Transverse colon (tissue), 4 donors: ENCODE measurements at places on chromosomes 11 and 22. TPM values are rescaled to one million over a fixed set of nuclear protein-coding genes. Genes with fewer than 3 reads are reported as not detected.

The F2 gene
- not detected for total RNA-seq

DNA sequence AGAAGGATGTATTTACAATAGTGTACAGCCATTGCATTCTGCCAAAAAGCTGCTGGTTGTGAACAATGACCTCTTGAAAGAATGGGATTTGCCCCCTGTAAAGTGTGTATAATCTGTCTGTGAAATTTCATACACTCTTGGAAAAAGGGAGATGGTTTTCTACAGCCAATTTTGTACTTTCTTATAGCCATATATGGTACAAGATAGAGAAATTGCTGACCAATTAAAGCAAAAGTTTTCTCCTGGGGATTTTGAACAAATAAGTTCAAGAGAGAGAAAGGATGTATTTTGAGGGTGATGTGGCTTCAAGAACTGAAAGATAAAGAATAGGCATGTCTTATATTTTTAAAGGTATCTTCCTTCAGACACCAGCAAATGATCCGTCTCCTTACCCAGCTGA lies 211.0 kb downstream of the NAV2 start:
- no peaks in the 10 kb centered on the region for H3K27me3 ChIP-seq
- H3K27ac ChIP-seq, result no peak overlapping the region
- H3K4me1 ChIP-seq, result no peaks in the 10 kb centered on the region
- no peak overlapping the region for H3K4me3 ChIP-seq

DNA sequence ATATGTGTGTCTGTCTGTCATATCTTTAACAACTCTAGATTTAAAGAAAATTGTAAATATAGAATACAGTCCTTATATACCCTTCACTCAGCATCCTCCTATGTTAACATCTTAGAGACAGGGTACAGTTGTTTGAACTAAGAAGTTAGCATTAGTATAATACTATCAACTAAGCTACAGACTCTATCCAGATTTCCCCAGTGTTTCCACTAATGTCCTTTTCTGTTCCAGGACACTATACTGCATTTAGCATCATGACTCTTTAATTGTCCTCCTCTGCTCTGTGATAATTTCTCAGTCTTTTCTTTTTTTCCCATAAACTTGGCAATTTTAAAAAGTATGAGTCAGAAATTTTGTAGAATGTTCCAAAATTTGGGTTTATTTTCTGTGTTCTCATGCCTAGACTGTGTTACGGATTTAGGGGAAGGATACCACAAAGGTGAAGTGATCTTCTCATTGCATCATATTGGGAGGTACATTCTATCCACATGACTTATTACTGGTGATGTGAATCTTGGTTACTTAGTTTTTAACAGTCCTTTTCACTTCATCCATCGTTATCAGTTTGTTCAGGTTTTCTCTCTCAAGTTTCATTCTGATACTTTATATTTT lies 168.4 kb downstream of the SBF2 start:
- no peak overlapping the region for H3K4me3 ChIP-seq
- no peak overlapping the region for H3K27ac ChIP-seq

The TRIM77 gene
- total RNA-seq, result not detected

DNA sequence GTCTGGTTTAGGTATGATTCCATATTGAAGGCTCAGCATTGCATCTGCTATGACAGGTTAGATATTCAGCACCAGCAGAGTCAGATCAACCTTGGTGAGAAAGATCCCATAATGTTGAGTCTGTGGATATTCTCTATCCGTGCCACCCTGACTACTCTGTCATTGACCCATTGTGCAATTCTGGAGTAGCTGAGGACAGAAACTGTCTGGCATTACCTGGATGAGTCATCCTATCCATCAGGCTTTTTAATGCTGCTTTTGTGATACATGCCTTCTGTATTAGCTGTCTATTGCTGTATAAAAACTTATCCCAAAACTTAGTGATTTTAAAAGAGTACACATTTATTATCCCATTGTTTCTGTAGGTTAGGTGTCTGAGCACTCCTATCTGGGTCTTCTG lies 189.1 kb upstream of the FAT3 start:
- no peak overlapping the region for H3K4me3 ChIP-seq
- H3K27ac ChIP-seq, result no peak overlapping the region
- H3K36me3 ChIP-seq, result no peaks in the 10 kb centered on the region
- H3K27me3 ChIP-seq, result no peaks in the 10 kb centered on the region

- no peak overlapping the region for H3K27ac ChIP-seq
- H3K4me1 ChIP-seq, result no peaks in the 10 kb centered on the region
- H3K27me3 ChIP-seq, result no peaks in the 10 kb centered on the region
- H3K4me3 ChIP-seq, result no peak overlapping the region
- DNase-seq, result no peak
These were observed 331.4 kb downstream of the DLG2 start for GRCh38 chr11:85295694-85296271.

GRCh38 chr11:44301564-44302271 lies 8.2 kb downstream of the ALX4 start:
- H3K36me3 ChIP-seq, result no peaks in the 10 kb centered on the region
- DNase-seq, result no peak
- H3K4me3 ChIP-seq, result no peak overlapping the region

DNA sequence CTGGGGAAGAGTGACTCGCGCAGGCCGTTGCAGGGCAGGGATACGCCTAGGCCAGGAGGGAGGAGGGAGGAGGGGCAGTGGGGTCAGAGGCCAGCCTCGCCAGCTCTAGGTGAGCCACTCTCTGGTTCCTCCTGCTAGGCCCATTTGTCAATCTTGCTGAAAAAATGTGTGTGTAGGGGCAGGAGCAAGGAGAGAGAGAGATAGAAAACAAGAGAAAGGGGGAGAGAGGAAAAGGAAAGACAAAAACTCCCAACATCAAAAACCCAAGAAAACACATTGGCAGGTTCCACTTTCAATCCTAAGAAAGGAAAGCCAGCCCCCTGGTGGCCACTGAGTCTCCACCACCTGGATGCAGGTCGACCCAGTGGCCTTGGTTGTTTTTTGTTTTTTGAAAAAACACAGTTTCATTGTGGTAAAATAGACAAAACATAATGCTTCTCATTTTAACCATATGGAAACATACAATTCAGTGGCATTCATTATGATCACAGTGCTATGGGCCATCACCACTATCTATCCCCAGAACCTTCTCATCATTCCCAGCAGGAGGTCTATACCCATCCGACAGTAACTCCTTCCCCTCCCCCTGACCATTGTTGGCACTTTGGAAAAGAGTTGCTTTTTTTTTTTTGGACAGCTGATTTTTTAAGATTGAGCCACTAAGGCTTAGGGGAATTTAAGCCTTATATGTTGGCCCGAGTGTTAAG lies 10.9 kb downstream of the OMP start:
- H3K4me3 ChIP-seq, result no peak overlapping the region
- peaks cover 8% of the 10 kb centered on the region for H3K36me3 ChIP-seq
- H3K27ac ChIP-seq, result no peak overlapping the region
- H3K4me1 ChIP-seq, result peaks cover 6% of the 10 kb centered on the region
- no peak for DNase-seq

DNA sequence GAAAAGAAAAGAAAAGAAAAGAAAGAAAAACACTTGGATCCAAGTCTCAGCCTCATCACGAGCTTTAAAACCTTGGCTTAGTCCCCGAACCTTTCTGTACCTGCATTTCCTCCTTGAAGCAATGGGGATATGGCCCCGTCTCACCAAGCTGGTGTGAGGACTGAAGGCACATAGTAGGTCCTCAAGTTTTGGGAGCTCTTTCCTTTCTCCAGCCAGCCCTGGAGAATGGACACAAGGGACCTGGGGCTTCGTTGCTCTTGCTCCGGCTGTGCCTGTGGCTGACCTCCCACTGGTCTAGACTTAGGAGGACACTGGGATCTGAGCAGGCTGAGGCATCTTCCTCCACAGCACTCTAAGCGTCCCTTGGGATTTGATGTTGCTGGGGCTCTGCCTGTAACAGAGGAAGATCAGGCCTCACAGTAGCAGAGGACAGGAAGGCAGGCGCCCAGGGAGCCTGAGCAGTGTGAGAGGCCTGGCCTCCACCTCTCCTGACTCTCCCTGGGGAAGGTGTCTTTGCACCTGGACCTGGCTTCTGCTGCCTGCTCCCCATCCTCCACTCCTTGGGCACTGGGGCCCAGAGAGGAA lies 32.8 kb downstream of the KCNC1 start:
- no peak for DNase-seq
- H3K36me3 ChIP-seq, result no peaks in the 10 kb centered on the region
- no peak overlapping the region for H3K4me3 ChIP-seq
- H3K4me1 ChIP-seq, result peaks cover 12% of the 10 kb centered on the region
- no peak overlapping the region for H3K27ac ChIP-seq

- peaks cover 41% of the 10 kb centered on the region for H3K4me1 ChIP-seq
- no peak for DNase-seq
- H3K36me3 ChIP-seq, result no peaks in the 10 kb centered on the region
- no peak overlapping the region for H3K27ac ChIP-seq
- H3K4me3 ChIP-seq, result no peak overlapping the region
- no peaks in the 10 kb centered on the region for H3K27me3 ChIP-seq
These were observed 24.3 kb downstream of the FAM83F start for GRCh38 chr22:40019100-40019499.

DNA sequence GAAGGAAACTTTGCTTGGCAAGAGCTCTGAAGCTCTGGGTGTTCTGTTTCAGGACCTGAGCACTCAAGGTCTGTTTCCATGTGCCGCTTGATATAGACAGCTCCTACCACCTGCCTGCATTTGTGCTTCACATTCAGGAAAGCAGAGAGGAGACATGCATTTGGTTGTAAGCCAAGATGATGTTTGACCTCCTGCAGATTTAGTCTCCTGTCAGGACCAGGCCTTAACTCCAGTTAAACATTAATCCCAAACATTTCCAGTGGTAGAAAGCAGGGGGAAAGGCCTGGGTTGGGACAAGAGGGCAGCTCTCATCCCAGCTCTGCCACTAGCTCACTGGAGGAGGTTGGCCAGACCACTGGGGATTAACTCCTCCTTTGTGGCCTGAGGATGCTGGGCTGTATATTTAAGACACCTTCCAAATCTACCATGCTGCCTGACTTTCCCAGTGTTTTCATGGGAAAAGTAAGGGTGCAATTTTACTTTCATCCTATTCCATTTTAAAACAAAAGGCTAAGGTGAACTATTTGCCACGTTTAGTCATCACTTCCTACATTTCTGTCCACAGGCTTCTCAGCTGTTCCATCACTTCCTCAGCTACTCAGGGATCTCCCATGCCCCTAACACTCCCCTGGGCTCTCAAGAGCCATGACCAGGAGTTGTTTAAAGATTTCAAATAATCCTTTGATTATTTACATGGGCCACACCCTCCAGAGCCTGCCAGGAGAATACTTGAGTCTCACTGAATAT lies 80.9 kb downstream of the INSC start:
- DNase-seq, result no peak
- no peaks in the 10 kb centered on the region for H3K36me3 ChIP-seq
- H3K27ac ChIP-seq, result no peak overlapping the region
- H3K27me3 ChIP-seq, result no peaks in the 10 kb centered on the region

GRCh38 chr11:63478896-63479295 lies 12.1 kb downstream of the PLAAT5 start:
- no peaks in the 10 kb centered on the region for H3K36me3 ChIP-seq
- DNase-seq, result peak; percentile 39
- no peak overlapping the region for H3K27ac ChIP-seq
- H3K4me1 ChIP-seq, result no peaks in the 10 kb centered on the region

GRCh38 chr11:71138737-71139425 lies 113.5 kb downstream of the SHANK2 start:
- H3K27me3 ChIP-seq, result no peaks in the 10 kb centered on the region
- H3K36me3 ChIP-seq, result no peaks in the 10 kb centered on the region
- no peak overlapping the region for H3K4me3 ChIP-seq
- H3K27ac ChIP-seq, result no peak overlapping the region

GRCh38 chr11:43934601-43935423 lies 7.6 kb upstream of the C11orf96 start:
- H3K27me3 ChIP-seq, result peaks cover 11% of the 10 kb centered on the region
- no peak for DNase-seq
- no peaks in the 10 kb centered on the region for H3K36me3 ChIP-seq
- H3K4me1 ChIP-seq, result no peaks in the 10 kb centered on the region

The OR52I1 gene
- total RNA-seq, result not detected

The MYBPC3 gene
- not detected for total RNA-seq

The APOBEC3F gene
- total RNA-seq, result not detected
